ENCODE measurements at places on chromosomes 1 and 21. TPM values are rescaled to one million over a fixed set of nuclear protein-coding genes. Genes with fewer than 3 reads are reported as not detected.

GRCh38 chr1:190196020-190196419 lies 281.6 kb downstream of the BRINP3 start:
- no peak for DNase-seq

GRCh38 chr21:17783481-17784179 lies 35.5 kb downstream of the C21orf91 start:
- no peak for DNase-seq

- DNase-seq: no peak
These were observed 172.4 kb downstream of the NFIA start for GRCh38 chr1:61254634-61255357.

EPHA8 gene
- not detected for total RNA-seq

GRCh38 chr21:45591619-45592207 lies 49.5 kb upstream of the SLC19A1 start:
- no peak for DNase-seq

AGMAT gene
- total RNA-seq: 33.3 TPM

AK5 gene
- total RNA-seq: 0.33 TPM

- DNase-seq: no peak
These were observed 365.5 kb upstream of the ESRRG start for GRCh38 chr1:217088521-217089284.

DNA sequence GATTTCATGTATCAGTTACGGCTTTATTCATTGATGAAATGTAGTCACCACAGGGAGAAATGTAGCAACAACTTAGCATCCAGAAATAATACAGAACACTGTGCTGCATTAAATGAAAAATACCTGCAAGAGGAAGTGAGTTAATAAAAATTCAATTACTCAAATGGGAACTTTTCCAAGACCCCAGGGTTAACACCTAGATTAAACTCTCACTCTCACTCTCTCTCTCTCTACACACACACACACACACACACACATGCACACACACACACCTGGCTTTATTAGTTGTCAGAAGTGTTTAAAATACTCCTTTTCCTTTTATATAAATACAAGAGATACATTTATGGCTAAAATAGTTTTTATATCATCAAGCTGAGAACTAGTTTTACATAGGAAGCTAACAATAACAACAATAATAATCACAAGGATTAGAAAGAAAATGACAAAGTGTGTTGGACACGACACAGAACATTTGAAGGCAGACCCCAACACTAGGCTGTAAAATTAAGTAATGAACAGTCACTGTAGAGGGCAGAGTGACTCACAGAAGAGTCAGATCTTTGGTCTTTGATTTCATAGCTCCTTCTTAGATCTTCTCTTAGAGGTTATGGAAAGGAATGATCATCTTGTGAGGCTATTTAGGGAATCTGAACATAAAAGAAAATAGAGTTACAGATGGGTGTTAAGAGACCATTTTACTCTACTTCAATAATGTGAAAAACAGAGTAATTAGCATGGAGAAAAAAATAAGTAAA lies 1266.0 kb upstream of the ADGRL2 start:
- DNase-seq: no peak

F13B gene
- 194 TPM for total RNA-seq

DNA sequence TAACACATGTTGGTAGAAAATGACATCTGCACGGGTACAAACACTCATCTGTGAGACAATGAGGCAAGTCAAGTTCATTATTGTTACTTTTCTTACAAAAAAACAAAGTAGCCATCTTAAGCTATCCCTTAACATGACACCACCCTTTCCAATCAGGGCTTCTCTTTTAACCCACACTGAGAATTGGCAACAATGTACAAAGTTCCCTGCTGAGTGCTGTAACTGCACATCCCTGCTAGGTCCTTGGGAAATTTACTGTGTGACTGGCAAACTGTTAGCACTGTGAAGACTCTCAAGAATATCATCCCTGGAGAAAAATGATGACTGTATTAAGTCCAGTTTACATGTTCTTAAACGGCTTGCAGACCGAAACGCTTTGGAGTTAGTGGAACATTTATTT lies 185.8 kb upstream of the PLD5 start:
- no peak for DNase-seq

GRCh38 chr1:101137144-101138126 lies 99.4 kb upstream of the S1PR1 start:
- DNase-seq: no peak

DNA sequence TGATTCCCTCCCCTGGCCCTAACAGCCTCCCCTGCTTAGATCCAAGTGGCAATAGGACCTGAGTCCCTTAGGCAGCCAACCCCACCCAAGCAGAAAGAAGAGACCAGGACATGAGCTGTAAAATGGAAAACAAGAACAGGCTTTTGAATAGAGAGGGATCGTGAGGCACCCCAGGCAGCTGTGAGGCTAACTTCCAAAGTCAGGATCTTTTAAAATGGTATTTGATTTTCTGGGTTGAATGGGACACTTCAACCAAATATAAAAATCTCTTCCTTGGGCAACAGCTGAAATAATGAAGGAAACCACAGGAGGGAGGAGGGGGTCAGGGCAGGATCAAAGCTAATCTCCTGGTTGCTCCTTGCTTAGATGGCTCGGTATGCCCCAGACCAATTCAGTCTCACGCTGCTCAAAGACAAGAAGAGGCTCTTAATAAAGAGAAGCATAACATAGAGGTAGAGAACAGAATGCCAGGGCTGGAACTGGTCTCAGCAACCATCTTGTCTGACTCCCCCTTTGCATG lies 28.6 kb upstream of the AVPR1B start:
- no peak for DNase-seq

GRCh38 chr1:59393211-59394180 lies 96.6 kb downstream of the FGGY start:
- no peak for DNase-seq

DNA sequence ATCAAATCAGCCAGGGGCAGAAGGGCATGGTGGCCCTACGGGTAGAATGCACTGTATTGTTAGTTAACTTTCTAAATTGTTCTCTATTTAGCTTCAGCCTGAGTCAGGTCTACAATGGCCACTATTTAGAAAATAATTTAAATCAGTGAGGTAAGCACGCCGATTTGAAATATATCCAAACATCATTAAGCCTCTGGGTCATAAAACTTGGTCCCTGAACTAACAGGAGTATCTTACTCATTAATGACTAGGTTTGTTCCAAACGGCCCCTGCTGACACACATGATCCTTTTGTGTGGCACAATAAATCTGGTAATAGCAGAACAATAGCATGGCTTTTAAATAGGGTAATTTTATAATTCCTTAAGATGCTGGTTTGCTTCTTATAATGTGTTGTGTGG lies 48.4 kb downstream of the STX6 start:
- DNase-seq: no peak

TMPRSS15 gene
- not detected for total RNA-seq

CNKSR1 gene
- total RNA-seq: 0.56 TPM

OR10X1 gene
- not detected for total RNA-seq

NIBAN1 gene
- total RNA-seq: 5.5 TPM

DNA sequence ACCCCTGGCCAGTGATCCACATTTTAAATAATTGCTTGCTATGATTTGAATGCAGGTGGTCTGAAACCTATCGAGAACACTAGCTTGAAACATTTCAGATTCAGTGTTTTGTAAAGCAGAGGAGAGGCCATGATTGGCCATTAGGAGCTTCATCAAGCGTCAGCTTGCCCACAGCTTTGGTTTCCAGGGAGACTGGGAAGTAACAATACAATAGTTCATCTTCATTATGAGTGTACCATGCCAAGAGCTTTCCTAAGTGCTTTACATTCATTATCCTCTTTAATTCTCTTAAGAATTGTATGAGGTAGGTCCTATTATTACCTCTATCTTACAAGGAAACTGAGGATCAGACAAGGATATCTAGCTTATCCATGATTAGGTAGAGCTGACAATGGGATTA lies 27.7 kb upstream of the ATP5PO start:
- DNase-seq: no peak

- no peak for DNase-seq
These were observed 7.6 kb downstream of the MAN1C1 start for GRCh38 chr1:25624156-25624555.

GRCh38 chr1:53315456-53316423 lies 12.1 kb downstream of the LRP8 start:
- DNase-seq: no peak

DNA sequence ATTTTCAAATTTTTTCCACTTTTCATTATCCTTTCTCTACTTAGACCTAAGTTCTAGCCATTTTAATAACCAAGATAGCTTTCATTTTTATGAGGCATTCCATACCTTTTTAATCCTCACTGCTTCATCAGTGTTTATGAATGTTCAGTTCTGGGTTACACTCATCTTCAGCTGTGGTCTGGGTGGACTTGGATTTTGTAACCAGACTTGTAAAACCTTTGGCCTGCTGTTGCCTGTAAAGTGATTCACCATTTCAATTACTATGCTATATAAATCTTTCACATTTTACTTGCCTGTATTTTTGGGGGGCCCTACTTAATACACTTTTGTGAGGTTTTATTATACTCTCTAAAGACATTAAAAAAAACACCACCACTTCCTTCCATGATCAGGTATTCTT lies 46.2 kb downstream of the USP25 start:
- DNase-seq: no peak

OR2G6 gene
- total RNA-seq: not detected

DNA sequence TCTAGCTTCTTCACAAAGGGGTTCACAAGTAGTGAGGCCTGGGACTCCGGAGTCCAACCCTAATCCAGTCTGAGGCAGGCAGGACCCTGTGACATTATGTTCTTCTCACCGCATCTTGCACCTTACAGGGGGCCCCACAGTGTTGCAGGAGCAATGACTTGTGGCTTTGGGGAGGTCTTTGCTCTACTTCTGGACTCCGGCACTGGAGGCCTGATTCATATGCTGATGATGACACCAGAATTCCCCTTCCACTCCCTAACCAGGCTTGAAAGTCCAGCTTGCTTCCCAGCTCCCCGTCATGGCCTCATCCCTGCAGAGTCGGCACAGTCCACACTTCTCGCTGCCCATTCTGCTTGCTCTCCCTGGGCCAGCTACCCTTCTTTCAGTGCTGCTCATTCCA lies 96.3 kb upstream of the SLC44A3 start:
- no peak for DNase-seq

- no peak for DNase-seq
These were observed 113.9 kb upstream of the ZNF648 start for GRCh38 chr1:182175361-182175931.

- no peak for DNase-seq
These were observed 22.0 kb downstream of the HHIPL2 start for GRCh38 chr1:222525951-222526350.

LCK gene
- total RNA-seq: 0.93 TPM

ANKRD45 gene
- total RNA-seq: not detected

LRRC7 gene
- total RNA-seq: 0.33 TPM

DNA sequence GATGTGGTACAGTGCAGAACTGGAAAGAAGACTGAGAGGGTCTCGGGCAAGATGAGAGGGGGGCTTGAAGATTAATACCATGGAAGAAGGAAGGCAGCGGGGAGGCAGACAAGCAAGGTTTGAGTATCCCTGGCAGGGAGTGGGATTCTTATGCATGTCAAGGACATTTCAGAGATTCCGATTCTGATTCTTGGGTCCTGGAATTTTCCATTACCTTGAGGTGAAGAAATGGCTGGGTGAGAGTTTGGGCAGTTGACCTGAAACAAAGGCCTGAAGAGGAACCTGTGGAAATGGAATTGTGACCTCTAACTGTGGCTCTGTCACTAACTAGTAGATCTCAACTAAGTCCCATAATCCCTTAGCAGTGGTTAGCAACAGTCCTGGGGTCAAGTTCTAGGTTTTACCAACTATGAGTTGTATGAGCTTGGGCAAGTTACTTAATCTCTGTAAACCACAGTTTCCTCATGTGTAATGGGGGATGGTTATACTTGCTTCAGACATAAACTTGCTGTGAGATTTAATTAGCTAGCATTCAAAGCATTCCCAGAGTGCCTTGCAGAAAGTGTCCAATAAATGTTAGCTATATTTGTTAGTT lies 8.6 kb upstream of the ACTN2 start:
- no peak for DNase-seq

TBX15 gene
- total RNA-seq: 1.9 TPM

LIN28A gene
- total RNA-seq: not detected

SELL gene
- 9.9 TPM for total RNA-seq

DNA sequence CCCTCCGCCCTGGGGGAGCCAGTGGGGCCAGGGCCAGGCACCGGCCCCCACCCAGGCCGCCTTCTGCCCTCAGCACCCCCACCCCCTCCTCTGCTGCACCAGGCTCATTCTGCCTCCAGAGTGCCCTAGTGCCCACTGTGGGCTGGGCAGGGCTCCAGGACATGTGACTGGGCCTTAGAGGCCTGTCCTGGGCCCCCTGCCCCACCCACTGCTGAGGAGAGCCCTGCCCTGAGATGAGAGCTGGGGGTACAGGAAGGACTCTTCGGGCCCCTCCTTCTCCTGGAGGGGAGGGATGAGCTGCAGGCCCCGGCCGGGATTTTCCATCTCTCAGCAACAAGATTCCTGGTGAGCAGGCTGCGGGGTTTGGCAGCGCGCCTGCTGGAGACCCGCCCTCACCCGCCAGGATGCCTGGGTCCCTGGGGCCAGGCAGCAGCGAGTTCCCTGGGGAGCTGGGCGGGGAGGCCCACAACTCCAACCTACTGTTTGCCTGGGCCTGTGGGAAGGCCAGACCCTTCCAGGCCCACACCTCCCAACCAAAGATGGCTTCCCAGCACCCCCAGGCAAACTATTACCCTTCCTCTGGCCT lies 14.0 kb downstream of the AHDC1 start:
- DNase-seq: no peak

GRCh38 chr1:236282425-236282716 lies 613 bp upstream of the ERO1B start:
- DNase-seq: no peak

DNA sequence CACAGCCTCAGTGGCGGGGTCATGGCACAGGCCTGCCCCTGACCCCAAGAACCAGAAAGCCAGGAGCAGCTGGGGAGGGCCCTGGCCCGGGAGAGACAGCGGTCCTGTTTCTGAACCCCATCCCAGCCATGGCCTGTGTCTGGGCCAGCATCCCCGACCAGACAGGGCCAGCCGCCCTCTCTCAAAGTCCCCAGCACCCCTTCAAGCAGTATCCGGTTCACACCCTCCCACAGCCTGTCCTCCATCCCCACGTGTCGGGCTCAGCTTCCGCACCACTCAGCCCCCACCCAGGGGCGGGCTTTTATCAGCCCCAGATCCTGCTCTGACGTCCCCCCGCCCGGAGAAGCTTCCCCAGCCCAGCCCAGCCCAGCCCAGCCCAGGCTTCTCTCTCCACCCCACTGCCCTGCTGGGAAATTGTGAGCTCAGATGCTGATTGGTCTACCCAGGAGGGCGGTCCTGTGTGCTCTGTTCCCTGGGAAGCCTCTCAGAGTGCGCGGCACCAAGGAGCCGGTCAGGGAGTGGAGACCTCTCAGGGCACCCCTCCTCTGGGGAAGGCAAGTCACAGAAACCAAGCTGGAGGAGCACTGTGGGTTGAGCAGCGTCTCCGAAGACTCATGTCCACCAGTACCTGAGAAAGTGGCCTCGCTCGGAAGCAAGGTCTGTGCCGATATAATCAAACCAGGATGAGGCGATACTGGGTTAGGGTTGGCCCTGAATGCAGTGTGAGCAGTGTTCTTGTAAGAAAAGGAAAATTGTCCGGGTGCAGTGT lies 4.7 kb upstream of the FAAP20 start:
- peak; percentile 84 for DNase-seq

PIK3R3 gene
- 3.7 TPM for total RNA-seq

GRCh38 chr1:205733438-205734175 lies 16.4 kb downstream of the NUCKS1 start:
- no peak for DNase-seq
